ENCODE measurements at places on chromosomes 2 and 18. TPM values are rescaled to one million over a fixed set of nuclear protein-coding genes. Genes with fewer than 3 reads are reported as not detected.

GRCh38 chr2:231198291-231199173 lies at the start of gene ARMC9:
ARMC9 (plus strand) TSS chr2:231198631; CDS start chr2:231206239, 7,608 bp downstream.
- DNase-seq = peak; percentile 72

DNA sequence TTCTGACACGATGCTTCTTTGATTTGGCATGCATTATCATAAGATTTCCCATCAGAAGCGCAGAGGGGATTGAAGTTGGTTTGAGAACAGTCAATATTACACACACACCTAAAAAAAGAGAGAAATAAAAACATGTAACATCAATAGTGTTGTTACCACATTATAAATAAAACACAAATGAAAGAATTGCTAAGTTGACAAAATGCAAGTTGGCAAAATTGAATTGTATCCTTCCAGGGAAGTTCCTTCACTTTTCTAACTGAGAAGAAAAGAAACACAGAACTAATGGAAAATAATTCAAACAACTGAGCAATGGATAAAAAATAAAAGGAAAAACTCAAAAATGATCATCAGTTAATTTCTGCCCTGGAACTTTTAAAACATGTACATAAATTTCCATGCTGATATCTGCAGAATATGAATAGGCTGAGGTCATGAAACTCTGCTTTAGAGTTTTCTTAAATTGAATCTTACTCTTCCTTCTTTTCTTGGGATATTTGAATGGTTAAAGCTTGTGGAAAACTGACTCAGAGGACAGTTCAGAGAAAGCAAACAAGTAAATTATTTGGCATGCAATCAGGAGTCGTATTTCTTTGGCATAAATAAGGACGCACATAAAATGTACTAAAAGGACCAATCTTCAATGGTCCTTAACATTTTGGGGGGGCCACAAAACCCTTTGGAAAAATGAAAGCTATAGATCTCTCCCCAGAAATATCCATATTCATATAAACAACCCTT lies 152.4 kb upstream of the CAVIN2 start:
- DNase-seq = no peak

GRCh38 chr2:51693640-51694039 lies 661.7 kb upstream of the NRXN1 start:
- no peak for DNase-seq

OR6B2 gene
- not detected for total RNA-seq

ARHGAP15 gene
- 1.9 TPM for total RNA-seq

SLC11A1 gene
- 0.10 TPM for total RNA-seq

DNA sequence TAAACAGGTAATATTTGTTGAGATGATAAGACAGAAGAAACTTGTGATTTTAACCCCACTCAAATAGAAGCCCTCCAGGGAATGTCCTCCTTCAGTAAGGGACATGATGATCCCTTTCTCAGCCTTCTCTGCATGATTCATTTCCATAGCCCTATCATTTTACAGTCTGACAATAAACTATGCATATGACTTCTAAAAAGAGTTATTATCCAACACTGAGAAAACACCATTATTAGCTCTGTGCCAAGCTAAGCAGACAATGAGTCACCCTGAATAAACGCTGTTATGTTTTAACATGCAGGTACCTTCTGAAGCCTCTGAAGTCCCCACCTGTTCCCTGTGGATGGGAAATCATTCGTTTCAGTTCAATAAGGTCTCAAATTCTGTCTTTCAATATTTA lies 54.7 kb downstream of the DTNB start:
- DNase-seq = peak; percentile 28

- peak; percentile 81 for DNase-seq
These were observed 22.8 kb upstream of the ASB18 start for GRCh38 chr2:236286873-236287545.
